ENCODE measurements at places on chromosomes 4 and X. TPM values are rescaled to one million over a fixed set of nuclear protein-coding genes. Genes with fewer than 3 reads are reported as not detected.

GRCh38 chr4:102522031-102522440, 20.9 kb downstream of the NFKB1 start:
- DNase-seq, result no peak

GRCh38 chrX:111095974-111096895, at the start of gene PAK3:
PAK3 (plus strand) TSS chrX:111096191; CDS start chrX:111123104, 26,913 bp downstream.
- peak; percentile 72 for DNase-seq

DNA sequence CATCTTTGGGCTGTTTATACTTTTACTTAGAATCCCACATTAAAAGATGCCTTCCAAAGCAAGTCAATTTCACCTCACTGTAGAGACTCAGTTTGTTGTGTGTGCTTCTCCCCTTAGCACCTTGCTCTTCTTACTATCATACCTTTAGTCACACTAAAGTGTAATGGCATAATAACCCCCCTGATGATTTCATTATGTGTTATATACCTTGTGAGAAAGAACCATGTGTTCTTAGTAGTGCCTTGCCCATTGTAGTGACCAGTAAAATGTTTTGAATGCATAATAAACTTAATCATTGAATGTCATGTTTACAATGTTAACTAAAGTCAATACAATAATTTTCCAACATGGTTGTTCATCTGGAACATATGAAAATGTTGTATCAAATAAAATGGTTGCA, 1621.9 kb downstream of the PCDH7 start:
- no peak for DNase-seq

- DNase-seq, result no peak
These were observed 90.8 kb downstream of the DCTD start for GRCh38 chr4:182826391-182826790.

GRCh38 chr4:118810991-118811764, 24.7 kb downstream of the SEC24D start:
- no peak for DNase-seq

DNA sequence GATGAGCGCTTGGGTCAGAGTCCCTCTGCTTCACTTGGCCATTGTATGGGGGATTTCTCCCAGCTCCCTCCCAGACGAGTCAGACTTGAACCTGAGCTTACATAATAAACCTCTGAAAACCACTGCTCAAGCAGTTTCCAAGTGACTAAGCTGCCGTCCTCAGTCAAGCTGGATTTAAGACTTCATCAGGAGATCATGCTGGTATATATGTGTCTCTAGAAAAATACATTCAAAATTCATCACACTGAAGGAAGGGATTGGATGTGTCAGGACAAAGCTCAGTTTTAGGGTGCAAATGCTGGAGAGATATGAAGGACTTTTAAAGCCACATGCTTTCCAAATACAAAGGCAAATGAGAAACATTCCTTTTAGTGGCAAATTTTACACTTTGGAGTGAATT, 114.3 kb downstream of the QDPR start:
- DNase-seq, result no peak

GRCh38 chrX:63250253-63250868, 100.8 kb downstream of the SPIN4 start:
- DNase-seq, result peak; percentile 59

- peak; percentile 57 for DNase-seq
These were observed 82.5 kb downstream of the HPRT1 start for GRCh38 chrX:134542485-134542884.

- no peak for DNase-seq
These were observed 71.7 kb downstream of the CPZ start for GRCh38 chr4:8664031-8664805.

GRCh38 chr4:109365939-109366338, 63.5 kb upstream of the COL25A1 start:
- no peak for DNase-seq

GRCh38 chrX:37075892-37076595, 67.9 kb downstream of the FAM47C start:
- no peak for DNase-seq

GRCh38 chr4:7786040-7786439, 153.6 kb downstream of the AFAP1 start:
- DNase-seq, result no peak

The ARSJ gene
- total RNA-seq, result 21.4 TPM

The IL2RG gene
- not detected for total RNA-seq

The GSPT2 gene
- total RNA-seq, result 9.6 TPM

Measured in H4 (cell line).